ENCODE measurements at places on chromosomes 5 and 9.

DNA sequence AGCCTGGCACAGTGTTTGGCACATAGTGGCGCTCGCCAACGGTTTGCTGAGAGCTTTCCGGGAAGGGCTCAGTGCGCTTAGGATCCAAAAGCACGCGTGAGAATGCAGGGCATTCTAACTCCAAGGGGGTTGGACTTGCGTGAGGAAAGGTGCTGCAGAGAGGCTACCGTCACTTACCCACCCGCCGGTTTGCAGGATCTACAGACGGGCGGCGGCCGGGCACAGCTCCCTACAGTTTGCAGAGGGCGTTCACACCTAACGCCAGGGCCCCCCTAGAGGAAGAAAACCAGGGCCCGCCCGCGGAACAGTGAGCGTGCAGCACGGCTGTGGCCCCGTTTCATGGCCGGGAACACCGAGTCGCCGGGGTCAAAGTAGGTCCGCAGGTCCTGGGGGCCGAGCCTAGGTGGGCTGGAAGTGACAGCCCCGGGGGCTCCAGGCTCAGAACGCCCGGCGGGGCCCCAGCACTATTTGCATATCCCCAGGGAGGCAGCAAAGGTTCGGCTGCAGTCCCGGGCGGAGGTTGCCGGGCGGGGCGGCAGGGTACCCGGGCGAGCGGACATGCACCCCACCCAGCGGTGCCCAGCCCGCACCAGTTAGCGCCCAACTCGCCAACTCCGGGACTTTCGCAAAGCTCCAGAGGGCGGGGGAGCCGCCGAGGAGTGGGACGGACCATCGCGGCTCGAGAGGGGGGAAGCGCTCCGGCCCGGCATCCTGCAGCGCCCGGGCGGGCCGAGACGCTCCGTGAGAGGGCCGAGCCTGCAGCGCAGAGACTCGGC is 526 bp upstream of the GALNT10 start:
- DNase-seq, result no peak

- DNase-seq, result no peak
Observed at GRCh38 chr9:114206221-114206789, 51.0 kb downstream of the COL27A1 start.

DNA sequence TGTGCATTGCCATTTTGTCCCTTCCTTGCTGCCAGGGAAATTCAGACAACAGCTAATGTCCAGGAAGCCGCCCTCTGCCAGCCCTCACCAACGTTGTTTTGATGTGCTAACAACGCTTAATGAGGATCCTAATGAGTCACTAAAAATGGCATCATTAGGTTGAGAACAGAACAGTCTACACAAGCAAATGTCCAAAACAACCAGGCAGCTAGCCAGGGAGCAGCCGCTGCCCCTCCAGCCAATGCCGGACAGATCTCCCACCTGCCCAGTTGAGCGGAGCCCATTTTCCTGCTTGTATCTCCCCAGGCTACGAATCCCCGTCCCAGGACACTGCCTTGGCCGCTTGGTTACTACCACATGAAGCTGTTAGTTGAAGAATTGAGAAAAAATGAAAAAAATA is 40.4 kb upstream of the UNC5A start:
- no peak for DNase-seq

DNA sequence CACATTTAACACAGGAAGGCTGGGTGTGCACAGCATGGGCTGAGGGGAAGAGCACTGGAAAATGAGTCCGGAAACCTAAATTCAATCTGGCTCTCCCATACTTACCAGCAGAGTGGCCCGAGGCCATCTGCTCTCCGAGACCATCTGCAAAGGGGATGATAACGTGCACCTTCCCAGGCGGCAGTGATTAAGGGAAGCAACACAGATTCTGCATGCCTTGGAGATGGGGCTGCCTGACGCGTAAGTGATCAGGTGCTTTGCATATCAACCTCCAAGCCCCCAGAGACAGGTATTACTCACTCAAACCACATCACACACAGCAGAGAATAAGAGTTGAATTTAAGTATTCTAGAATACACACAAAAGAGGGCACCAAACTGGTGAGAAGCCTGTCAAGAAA is 9.1 kb downstream of the EPB41L4B start:
- no peak for DNase-seq

- no peak for DNase-seq
Observed at GRCh38 chr5:172939071-172939470, 20.2 kb upstream of the RPL26L1 start.

DNA sequence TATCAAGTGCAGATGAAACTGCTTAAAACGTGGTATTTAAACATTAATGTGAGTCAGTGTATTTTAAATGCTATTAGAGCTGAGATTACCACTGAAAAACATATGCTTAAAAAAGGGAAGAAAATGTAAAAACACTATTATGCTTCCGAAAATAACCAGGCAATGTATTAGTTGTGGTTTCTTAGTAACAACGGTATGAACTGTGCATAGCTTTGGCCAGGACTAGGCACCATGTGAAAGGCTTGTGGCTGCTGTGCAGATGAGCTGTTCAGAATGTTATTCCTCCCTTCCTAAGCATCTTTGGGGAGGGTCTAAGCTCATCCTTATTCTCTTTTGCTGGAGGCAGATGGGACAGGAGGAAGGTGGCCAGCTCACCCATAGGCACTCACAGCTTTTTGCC is 84.9 kb downstream of the NTRK2 start:
- no peak for DNase-seq

- no peak for DNase-seq
Observed at GRCh38 chr5:95684361-95684760, 1.6 kb upstream of the SPATA9 start.

Measured in HS-5 (cell line).